WTC11 (cell line): ENCODE measurements at places on chromosomes 2 and 18.

GRCh38 chr2:221360742-221361141 is 211.4 kb downstream of the EPHA4 start:
- DNase-seq: no peak

GRCh38 chr2:42971947-42972736 is 179.8 kb upstream of the HAAO start:
- DNase-seq: no peak

- DNase-seq: no peak
Measured at GRCh38 chr2:252001-252602, 11.7 kb downstream of the SH3YL1 start.

GRCh38 chr2:94861308-94862152 is 9.7 kb upstream of the TEKT4 start:
- DNase-seq: peak; percentile 62

DNA sequence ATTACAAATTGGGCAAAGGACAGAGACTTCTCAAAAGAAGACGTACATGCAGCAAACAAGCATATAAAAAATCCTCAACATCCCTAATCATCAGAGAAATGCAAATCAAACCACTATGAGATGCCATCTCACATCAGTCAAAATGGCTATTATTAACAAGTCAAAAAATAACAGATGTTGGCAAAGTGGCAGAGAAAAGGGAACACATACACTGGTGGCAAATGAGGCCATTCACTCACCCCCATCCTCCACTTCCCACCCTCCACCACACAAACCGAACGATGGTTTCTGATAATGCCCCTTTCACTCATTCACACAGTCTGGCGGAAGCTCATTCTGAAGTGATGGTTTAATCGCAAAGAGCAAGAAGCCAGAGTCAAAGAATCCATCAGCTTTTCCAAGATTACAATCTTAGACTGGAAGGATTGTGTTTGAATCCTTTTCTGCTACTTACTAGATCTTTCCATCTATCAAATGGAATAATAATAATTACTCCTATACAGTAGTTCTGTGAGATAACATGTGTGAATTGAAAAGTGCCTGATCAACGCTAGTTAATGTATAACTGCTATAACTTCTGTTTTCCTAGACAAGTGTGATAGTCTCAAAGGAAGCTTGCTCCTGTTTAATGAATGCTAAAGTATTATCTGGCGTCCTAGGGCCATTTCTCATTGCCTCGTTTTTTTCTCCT is 16.9 kb upstream of the CD28 start:
- DNase-seq: no peak

- DNase-seq: no peak
Measured at GRCh38 chr2:83168377-83168776, 1290.7 kb downstream of the SUCLG1 start.

GRCh38 chr2:96955762-96956161 is 30.6 kb downstream of the FAM178B start:
- DNase-seq: no peak

GRCh38 chr18:9755615-9756014 is 47.5 kb downstream of the RAB31 start:
- no peak for DNase-seq

GRCh38 chr18:44898498-44898897 is 217.8 kb downstream of the SETBP1 start:
- DNase-seq: no peak

GRCh38 chr2:63300835-63301234 is 250.2 kb downstream of the OTX1 start:
- no peak for DNase-seq

- no peak for DNase-seq
Measured at GRCh38 chr2:23924589-23925359, 2.1 kb downstream of the ATAD2B start.

GRCh38 chr2:48854681-48855080 is 99.2 kb upstream of the LHCGR start:
- no peak for DNase-seq

DNA sequence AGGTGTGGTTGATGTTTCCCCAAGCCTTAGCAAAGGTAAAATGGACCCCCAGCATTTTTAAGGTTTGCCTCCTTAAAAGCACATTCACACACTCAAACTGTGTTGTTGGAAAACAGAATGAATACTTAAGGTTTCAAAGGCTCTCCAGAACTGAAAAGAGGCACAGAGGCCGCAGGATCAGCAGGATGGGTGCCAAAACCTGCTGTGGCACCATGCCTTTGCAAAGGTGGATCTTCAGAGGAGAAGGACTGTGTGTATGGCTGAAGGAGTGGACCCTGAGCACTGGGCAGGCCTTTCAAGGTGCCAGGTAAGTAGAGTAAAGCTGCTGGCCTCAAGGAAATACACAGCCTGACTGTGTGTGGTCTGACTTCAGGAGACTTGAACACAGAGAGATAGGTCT is 127.3 kb downstream of the XRCC5 start:
- DNase-seq: no peak

- DNase-seq: no peak
Measured at GRCh38 chr2:198762441-198762840, 695.3 kb downstream of the SATB2 start.

- DNase-seq: no peak
Measured at GRCh38 chr2:46431481-46432235, 47.7 kb upstream of the TMEM247 start.

GRCh38 chr2:99858951-99859596 is 283.3 kb downstream of the AFF3 start:
- DNase-seq: no peak

DNA sequence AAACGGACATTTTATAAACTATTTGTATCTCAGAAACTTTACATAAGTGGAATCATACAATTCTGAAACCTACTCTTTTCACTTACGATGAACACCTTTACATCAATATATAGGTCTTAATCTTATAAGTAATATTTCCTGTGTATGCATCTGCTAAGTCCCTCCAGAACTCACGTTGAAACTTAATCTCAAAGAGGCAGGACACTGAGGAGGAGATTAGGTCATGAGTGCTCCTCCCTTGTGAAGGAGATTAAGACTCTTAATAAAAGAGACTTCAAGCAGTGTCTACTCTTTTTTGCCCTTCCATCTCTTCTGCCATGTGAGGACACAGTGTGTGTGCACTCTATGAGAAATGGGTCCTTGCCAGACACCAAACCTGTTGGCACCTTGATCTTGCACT is 94.7 kb upstream of the CDKL4 start:
- DNase-seq: no peak

DNA sequence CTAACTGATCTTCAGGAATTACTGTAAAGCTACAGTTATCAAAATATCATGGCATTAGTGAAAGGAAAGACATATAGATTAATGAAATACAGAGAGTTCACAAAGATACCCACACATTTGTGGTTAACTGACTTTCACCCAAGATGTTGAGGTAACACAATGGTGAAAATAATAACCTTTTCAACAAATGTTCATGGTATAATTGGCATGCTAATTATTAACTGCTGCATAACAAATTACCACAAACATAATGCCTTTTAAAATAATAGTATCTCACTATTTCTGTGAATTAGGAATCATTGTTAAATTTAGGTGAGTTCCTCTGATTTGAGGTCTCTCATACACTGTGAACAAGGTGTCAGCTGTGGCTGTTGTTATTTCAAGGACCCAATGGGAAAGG is 1493.1 kb upstream of the ACVR2A start:
- no peak for DNase-seq

GRCh38 chr2:37742286-37742685 is 70.8 kb upstream of the CDC42EP3 start:
- DNase-seq: no peak

GRCh38 chr2:36620321-36620720 is 22.4 kb upstream of the FEZ2 start:
- DNase-seq: no peak

GRCh38 chr18:11760498-11761167 is 71.6 kb downstream of the GNAL start:
- DNase-seq: no peak

DNA sequence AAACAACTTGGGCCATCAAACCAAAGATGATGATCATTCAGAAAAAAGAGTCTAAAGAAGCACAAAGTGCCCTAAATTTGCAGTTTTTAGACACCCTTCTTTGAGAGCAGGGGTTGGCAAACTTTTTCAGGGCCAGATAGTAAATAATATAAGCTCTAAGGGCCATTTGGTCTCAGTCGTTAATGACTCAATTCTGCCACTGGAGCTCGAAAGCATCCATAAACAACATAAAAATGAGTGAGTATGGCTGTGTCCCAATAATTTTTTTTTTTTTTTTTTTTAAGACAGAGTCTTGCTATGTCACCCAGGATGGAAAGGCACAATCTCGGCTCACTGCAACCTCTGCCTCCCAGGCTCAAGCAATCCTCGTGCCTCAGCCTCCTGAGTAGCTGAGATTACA is 152.3 kb downstream of the DTNB start:
- DNase-seq: no peak

DNA sequence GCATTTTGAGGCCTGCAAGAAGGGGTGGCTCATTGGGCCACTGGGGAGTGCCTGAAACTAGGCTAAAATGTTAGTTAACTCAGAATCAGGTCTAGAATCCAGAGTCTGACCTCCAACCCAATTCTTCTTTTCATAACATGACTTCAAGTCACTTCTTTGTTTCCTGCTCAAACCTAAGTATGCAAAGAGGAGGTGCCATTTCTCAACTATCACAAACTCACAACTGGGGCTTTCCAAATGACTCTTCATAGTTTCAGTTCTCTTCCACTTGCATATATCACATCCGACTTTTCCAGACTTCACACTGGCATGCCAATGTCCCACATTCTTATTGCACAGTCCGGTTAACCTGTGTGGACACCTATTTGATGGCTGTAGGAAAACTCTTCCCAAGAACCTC is 211.6 kb downstream of the TCF4 start:
- no peak for DNase-seq

DNA sequence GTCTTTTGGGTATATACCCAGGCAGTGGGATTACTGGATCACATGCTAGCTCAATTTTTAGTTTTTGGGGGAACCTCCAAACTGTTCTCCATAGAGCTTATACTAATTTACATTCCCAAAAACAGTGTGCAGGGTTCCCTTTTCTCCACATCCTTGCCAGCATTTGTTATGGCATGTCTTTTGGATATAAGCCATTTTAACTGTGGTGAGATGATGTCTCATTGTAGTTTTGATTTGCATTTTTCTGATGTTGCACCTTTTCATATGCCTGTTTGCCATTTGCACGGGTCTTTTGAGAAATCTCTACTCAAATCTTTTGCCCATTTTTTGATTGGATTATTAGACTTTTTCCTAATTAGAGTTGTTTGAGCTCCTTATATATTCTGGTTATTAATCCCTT is 8.0 kb downstream of the FASTKD1 start:
- no peak for DNase-seq

- DNase-seq: no peak
Measured at GRCh38 chr18:43542016-43542415, 264.7 kb upstream of the SYT4 start.

DNA sequence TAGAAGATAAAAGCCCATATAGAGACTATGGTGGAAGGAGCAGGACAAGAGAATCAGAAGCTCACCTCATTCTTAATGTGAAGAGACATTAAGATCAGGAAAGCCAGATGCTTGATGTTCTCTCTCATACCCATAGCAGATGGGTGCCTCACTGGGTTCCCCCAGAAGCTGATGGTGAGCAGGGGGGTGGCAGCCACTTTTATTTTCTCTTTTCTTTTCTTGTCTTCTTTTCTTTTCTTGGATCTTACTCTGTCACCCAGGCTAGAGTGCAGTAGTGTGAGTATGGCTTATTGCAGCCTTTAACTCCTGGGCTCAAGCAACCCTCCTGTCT is 14.8 kb upstream of the CXCR4 start:
- no peak for DNase-seq

- no peak for DNase-seq
Measured at GRCh38 chr2:207405150-207405549, 124.6 kb upstream of the CREB1 start.

- no peak for DNase-seq
Measured at GRCh38 chr2:80894486-80894885, 589.9 kb upstream of the LRRTM1 start.

GRCh38 chr2:238381341-238382115 is 45.2 kb upstream of the ASB1 start:
- no peak for DNase-seq
